ENCODE measurements at places on chromosomes 2 and 18. TPM values are rescaled to one million over a fixed set of nuclear protein-coding genes. Genes with fewer than 3 reads are reported as not detected.

MYO5B gene
- 0.65 TPM for total RNA-seq

AGBL5 gene
- 30.4 TPM for total RNA-seq

MLPH gene
- not detected for total RNA-seq

PPP3R1 gene
- total RNA-seq, result 27.1 TPM

FKBP7 gene
- 21.3 TPM for total RNA-seq

All from vein endothelial cell (primary cell).